NCI-H1436 treated with DMSO at 0.1 percent for 48 hours (cell line): ENCODE measurements at places on chromosomes 12 and 14.

DNA sequence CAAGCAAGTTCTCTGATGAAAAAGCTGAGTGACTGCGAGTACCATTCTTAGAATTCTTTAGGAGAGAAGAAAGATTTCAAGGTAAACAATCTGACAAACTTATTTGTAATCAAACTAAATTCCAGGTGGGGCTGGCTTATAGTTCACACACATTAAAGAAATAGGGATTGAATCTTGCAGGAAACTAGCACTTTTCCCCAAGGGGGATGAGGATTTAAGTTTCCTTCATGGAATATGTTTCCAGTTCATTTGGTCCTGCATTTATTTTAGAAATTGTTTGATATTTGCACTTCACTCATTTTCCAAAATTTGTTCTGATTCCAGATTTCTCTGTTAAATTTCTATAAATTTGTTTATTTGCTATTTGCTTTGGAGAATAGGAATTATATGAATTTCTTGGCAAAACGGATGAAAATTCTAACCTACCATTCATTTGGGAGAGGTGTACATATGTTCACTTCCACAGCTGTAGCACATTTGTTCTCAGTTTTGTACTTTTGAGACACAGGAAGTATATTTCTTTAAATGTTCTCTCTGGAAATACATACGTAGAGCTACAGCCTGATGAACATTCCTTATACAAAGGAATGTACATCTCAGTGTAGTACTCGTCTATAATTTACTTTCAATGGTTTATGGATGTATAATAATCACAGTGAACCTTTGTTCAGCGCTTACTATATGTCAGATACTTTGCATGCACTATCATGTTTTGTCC lies 145.5 kb downstream of the AKAP6 start:
- DNase-seq = no peak

- no peak for DNase-seq
Observed at GRCh38 chr12:92778525-92778924, 75.7 kb downstream of the PLEKHG7 start.

DNA sequence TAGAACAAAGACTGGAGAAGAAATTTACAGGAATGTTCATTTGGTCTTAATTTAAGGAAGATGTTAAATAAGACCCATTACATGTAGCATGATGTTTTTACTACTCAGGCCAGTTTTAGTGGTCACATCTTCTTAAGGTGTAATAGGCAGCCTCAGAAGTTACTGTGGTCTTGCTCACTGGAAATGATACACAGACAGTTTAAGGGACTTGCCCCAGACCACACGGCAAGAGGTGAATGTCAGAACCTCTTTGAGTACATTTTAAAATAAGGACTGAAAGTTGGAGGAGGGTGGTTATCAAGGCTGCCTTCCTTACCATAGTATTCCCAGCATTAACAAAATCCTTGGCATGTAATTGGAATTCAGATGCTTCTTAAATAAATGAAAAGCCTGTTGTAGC lies 37.9 kb downstream of the LRRK2 start:
- no peak for DNase-seq

- DNase-seq = no peak
Observed at GRCh38 chr12:119175081-119175480, 3.6 kb upstream of the HSPB8 start.
